Left forelimb (tissue), 1 donor: ENCODE measurements at places on chromosomes 1 and 21.

GRCh38 chr1:92065042-92065441 lies 10.2 kb downstream of the SETSIP start:
- no peak for DNase-seq

- DNase-seq, result no peak
These were observed 247.8 kb downstream of the NCAM2 start for GRCh38 chr21:21246007-21246406.

DNA sequence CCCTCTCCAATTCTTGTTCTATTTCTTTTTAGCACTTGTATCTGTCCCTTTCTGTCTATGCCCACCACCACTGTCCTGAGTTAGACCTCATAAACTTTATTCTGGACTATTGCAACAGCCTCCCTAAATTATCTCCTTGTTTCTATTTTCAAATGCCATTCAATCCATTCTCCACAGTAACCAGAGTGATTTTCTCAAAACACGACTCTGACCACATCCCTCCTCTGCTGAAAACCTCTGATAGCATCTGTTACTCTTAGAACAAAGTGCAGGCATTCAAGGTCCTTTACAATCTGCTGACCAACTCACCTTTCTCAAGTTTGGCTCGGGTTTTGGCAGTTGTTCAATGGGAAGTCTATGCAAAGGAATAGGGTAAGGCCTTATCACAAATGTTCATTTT lies 22.8 kb upstream of the GPX7 start:
- no peak for DNase-seq

GRCh38 chr1:30446508-30446907 lies 276.9 kb downstream of the MATN1 start:
- DNase-seq, result peak; percentile 22

GRCh38 chr1:181180407-181181031 lies 92.0 kb downstream of the IER5 start:
- no peak for DNase-seq

- DNase-seq, result no peak
These were observed 5.2 kb upstream of the TNNI1 start for GRCh38 chr1:201426479-201427310.
